OCI-LY7 (cell line): ENCODE measurements at places on chromosomes 5 and 9.

- no peak for DNase-seq
These were observed 142.9 kb upstream of the SLC30A5 start for GRCh38 chr5:68950930-68951329.

DNA sequence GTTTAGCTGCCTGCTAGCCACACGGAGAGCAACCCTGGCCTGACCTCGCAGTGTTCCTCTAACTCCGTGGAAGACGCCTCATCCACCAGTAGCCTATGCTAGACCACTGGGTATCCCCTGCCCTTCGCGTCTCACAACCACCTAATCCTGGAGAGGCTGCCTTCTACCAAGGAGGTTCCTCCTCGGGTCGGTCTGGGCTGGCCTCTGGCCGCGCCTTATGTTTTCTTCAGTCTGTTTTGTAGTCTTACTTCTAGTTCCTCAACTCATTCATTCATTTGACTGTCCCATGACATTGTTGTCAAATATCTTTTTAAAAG, 1.6 kb upstream of the TPM2 start:
- no peak for DNase-seq

DNA sequence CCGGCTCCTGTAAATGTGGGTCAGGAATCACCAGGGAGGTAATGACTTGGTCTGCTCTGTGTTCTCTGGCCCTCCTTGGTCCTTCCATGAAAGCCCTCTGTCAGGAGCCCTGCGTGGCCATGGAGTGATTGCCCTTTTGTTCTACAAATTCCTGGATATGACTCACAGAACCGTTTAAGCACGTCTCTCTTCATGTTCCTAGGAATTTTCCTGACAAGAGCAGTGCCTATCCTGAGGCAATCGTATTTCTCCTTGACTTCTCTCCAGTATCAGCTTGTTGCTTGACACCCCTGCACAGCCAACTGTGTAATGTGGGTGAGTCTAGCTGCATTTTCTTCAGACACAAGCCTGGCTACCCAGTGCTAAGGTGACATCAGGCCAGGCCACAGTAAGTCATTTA, 274.3 kb upstream of the ZNF462 start:
- DNase-seq, result no peak

DNA sequence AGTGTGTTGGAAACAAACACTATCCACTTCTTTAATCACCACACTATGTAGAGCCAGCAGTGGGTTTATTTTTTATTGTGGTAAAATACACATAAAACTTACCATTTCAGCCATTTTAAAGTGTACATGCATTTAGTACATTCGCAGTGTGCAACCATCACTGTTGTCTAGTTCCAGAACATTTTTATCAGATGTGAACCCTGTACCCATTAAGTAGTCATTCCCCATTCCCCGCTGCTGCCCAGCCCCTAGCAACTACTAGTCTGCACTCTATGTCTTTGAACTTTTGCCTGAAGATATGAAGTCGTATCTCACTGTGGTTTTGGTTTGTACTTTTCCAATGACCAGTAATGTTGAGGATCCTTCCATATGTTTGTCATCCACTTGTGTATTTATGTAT, 30.2 kb upstream of the F2R start:
- no peak for DNase-seq

- no peak for DNase-seq
These were observed 116.4 kb upstream of the FST start for GRCh38 chr5:53364061-53364460.

- DNase-seq, result peak; percentile 59
These were observed 5.4 kb downstream of the ZNF608 start for GRCh38 chr5:124740991-124741583.

DNA sequence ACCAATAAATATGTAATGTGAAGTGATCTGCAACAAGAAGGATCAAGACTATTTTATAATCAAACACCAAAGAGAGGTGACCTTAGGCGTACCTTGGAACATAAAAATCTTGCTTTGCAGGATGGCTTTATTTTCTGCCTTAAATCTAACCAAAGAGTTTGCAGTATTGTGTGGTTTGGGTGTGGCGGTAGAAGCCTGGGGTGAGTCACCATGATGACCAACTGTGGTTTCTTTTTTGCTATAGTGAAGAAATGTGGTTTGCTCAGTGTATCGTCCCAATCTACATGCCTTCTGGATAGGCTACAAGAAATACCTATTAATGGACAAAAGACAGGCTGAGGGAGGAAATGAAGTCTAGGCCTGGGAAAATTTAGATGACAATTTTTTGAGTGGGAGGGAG, 5.1 kb upstream of the CAST start:
- no peak for DNase-seq
